Daoy (cell line): ENCODE measurements at places on chromosomes 2 and 18.

DNA sequence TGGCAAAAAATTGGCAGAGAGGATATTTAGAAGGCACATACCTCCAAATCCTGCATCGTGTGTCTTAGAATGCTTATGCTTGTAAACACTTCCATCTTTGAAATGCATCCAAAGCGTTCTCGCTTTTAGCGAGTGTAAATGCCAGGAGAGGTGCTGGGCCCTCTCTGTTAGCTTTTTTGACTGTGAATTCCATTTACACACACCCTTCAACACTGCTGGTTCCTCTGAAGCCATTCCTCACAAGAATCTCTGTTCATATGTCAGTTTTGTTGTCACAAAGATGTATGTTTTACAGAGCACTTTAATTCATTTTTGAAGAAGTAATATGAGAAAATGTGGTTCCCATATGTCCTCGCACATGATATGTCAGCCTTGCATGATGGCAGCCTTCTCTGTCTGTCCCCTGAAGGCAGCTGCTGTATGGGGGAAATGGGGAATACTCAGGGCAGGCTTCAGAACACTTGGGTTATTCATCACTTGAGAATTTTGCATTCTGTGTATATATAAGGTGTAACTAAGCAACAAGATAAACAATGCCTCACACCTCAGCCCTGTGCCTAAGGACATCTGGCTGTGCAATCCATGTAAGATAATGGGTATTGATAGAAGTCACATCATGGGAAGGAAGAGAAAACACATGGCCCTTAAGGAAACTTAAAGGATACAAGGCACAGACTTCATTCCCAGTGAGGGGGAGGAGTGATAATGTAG is 52.3 kb downstream of the RAB27B start:
- peak; percentile 60 for DNase-seq

DNA sequence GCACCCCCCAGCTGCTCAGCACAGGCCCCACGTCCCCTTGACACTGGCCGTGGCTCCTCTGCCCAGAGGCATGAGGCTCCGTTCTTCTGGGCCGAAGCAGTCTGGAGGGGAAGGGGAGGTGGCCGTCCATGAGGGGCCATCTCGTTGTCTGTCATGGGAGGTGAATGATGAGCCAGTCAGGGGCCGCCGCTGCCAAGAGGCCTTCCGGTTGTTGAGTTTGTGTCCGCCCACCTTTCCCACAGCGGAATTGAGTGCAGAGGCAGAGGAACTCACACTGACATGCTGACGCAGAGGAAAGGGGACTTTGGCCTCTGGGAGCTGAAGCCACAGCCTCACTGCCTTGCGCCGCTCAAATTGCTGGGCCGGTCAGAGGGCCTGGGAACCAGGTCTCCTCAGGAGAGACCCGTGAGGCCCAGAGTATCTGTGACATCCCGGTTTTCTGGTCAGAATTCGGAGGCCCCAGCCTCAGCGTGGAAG is 268.4 kb downstream of the ATAD2B start:
- DNase-seq, result peak; percentile 30

- no peak for DNase-seq
These were observed 57.8 kb upstream of the ST8SIA3 start for GRCh38 chr18:57294547-57294946.

DNA sequence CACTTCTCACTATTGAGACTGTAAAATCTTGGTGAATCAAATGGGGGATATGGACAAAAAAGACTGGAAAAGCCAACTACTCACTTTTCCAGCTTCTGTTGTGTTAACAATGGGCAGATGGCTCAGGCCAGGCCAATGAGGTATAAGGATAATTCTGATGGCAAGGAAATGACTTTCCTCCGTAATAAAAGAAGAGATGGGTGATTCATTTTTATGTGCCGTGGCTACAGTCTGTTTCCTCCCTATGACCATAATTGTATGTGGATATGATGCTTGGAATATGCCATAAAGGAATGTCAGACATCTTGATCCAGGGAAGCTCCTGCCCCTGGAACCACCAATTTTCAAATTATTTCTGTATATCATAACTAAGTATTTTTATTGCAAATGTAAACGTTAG is 406.8 kb downstream of the CCDC85A start:
- no peak for DNase-seq

DNA sequence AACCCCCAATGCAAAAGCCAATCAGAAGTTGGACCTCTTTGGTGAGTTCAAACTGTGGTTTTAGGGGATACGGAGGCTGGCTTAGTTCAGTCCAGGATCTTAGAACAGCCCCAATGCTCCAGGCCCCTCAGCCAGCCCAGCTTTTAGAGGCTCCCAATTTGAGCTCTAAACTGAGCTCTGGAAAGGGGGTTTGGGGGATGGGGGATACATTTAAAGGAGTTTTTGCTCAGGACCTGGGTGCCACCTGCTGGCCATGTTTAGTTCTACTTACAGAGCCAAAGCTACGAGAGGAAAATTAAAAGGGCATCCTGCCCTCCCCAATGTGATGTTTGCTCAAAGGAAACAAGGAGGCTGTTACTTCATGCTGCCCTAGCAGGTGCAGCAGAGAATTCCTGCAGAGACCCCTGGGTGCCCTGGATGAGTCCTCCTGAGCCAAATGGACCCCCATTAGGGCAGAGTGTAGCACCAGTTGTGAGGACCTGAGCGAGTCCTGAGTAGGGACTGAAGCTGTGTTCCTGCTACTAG is 15.9 kb upstream of the TMEM214 start:
- DNase-seq, result peak; percentile 75

- DNase-seq, result peak; percentile 68
These were observed 1224.8 kb upstream of the ZEB2 start for GRCh38 chr2:145744541-145745386.

GRCh38 chr18:49249521-49249920 is 210.9 kb downstream of the DYM start:
- peak; percentile 61 for DNase-seq

DNA sequence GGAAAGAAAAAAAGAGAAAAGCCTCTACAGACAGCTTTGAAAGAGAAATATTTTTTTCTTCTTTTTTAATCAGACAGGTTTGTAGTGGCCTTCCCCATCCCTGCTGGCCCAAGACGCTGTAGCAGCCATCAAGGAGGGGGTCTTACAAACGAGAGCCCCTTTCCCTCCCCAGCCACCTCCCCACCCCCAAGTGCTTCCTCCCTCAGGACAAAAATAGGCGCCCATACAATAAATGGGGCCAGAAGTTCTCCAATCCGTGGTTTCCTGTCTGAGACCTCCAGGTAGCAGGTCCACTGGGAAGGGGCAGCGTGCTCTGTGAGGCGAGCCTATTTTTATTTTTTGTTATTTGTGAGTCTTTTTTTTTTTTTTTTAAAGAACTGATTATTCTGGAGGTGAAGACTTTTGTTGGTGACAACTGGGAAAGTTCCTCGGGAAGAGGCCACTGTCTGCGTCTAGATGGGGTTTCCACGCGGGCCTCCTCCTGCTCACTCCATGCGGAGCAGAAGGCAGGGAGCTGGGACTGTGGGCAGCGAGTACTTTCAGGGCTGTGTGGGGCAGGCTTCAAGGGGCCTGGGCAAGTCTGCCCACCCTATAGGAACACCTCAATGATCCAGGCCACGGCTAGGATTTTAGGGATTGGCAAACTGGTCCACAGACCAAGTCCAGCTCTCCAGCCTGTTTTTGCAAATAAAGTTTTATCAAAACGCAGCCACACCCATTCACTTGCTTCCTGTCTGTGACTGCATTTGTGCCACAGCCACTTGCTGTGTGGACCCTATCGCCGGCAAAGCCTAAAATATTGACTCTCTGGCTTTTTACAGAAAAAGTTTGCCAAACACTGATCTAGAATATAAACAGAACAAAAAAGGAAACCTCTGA is 139.6 kb downstream of the CTIF start:
- no peak for DNase-seq

DNA sequence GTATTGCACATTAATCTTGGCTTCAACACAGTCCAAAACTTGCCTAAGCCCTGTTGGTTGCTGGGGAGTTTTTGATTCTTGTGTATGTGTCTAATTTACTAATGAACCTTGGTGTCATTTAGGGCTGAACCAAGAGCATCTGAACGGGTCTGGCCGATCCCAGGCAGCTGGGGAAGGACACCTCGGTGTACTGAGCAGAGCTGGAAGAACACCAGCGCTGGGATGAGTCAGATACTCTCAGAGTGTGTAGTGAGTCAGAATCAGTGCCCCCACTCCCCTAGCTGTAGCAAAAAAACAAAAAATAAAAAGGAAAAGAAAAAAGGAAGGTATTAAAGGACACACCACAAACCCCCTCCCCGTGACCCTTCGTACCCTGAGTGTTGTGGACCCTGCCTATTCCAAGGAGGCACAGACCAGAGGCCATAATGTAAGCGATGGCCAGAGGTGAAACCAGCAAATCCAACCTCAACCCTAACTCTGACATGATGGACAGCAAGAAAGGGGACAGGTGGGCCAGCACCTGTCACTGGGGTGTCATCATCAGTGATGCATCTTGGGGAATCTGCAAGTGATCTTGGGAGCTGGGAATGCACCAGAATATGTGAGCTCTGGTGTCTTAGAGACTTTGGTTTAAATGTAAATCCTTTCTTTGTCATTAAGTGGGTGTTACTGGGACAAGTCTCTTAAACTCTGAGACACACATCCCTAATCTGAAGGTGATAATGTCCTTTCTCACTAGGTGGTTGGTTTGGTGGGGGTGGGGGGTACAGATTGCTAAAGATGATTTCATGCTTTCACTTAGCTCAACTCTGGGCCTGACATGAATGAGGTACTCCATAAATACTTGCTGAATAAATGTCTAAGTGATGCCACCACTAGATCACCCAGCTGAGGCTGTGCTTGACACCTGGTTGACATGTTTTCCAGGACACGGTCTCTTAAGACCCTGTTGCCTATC is 34.2 kb upstream of the NCOA1 start:
- peak; percentile 85 for DNase-seq

DNA sequence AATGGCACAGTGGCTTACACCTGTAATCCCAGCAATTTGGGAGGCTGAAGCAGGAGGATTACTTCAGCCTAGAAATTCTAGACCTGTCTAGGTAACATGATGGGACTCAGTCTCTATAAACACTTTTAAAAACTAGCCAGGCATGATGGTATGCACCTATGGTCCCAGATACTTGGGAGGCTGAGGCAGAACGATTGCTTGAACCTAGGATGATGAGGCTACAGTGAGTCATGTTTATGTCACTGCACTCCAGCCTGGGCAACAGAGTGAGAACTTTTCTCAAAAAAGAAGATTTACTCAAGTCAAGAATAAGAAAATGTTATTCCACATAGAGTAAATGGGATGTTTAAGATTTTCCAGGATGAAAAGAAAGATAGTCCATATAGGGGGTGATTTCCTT is 158.6 kb downstream of the HNMT start:
- DNase-seq, result peak; percentile 32

- DNase-seq, result peak; percentile 82
These were observed at the start of gene PER2 for GRCh38 chr2:238287737-238288649. PER2 (minus strand) TSS chr2:238288610; CDS start chr2:238277936, 10,674 bp downstream.

- DNase-seq, result no peak
These were observed 141.9 kb downstream of the LCLAT1 start for GRCh38 chr2:30588994-30589393.

- no peak for DNase-seq
These were observed 52.3 kb downstream of the GAD1 start for GRCh38 chr2:170869036-170869435.

GRCh38 chr2:240795454-240795853 is 24.6 kb downstream of the KIF1A start:
- DNase-seq, result no peak

DNA sequence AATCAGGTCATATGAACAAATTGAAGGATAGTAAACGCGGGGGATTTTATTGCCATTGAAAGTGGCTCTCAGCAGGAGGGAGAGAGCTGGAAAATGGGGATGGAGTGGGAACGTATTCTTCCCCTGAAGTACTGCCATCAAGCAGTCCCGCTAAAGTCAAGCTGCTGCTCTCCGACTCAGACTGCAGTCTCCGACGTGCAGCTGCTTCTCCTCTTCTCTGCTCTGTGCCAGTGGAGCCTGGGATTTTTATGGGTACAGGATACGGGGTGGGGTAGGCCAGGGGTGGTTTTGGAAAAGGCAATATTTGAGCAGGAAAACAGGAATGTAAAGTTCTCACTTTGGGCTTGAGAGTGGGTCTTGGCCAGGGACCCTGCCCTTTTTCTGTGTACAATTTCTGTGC is 33.0 kb downstream of the KCTD18 start:
- DNase-seq, result no peak

- DNase-seq, result no peak
These were observed 28.8 kb downstream of the SETBP1 start for GRCh38 chr18:44709307-44710126.

- no peak for DNase-seq
These were observed 74.6 kb upstream of the UBXN4 start for GRCh38 chr2:135667045-135667444.

DNA sequence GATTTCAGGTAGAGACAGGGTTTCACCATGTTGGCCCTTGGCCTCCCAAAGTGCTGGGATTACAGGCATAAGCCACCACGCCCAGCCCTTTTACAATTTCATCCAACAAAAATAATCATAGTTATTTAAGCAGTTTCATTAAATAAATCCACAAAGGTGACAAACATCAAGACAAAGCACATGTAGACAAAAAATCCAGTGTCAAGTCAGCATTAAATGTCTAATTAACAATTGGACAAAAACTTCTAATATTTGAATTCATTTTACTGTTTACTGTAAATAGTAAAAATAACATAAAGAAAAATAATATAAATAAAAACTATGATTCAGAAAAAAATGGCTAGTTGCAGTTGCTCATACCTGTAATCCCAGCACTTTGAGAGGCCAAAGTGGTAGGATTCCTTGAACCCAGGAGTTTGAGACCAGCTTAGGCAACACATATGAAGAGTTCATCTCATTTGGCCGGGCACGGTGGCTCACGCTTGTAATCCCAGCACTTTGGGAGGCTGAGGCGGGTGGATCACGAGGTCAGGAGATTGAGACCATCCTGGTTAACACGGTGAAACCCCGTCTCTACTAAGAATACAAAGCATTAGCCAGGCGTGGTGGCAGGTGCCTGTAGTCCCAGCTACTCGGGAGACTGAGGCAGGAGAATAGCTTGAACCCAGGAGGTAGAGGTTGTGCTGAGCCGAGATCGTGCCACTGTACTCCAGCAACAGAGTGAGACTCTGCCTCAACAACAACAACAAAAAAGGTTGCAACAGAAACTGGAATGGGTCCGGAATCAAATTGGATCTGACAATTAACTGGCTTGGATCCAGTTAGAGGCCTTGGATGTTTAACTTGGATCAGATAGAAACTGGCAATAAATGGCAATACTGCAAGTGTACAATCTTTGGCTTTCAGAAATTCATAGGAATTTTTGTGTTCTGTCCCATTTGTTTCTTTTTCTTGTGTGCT is 56.9 kb upstream of the MAT2A start:
- no peak for DNase-seq
